IPS DF 19.7 (cell line): ENCODE measurements at places on chromosomes 2 and 18.

GRCh38 chr2:96340493-96341414 lies 5.2 kb downstream of the NCAPH start:
- no peak for DNase-seq

- DNase-seq, result no peak
Measured at GRCh38 chr2:213315168-213315876, 31.1 kb downstream of the SPAG16 start.

DNA sequence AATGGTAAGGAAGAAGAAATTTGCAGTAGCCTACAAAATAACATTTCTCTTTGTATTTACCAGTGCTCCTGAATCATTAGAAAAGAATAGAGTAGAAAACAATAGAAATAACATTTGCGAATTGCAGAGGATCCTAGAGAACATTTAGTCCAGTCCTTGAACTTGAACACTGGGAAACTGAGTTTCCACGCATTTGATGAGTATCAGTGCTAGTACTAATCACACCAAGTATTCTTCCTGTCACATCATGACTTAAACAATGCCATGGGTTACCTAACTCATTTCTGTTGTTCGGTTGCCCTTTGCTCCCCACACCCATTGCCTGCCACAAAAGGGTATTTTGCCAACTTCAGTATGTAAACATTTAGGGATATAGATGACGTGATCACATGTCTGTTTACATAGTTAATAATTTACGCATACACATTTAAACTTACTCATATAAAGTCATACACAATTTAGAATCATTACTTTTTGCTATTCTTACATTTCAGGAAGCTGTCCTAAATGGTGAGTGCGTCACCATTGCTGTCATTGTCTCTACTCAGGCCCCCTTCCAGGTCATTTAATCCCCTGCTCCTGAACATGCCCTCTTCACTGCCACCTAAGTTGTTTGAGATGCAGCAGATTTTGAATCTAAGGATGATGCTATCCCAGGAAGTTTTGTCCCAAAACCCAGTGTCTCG lies 42.3 kb downstream of the CRIM1 start:
- DNase-seq, result no peak

- DNase-seq, result no peak
Measured at GRCh38 chr2:188813857-188814256, 160.3 kb upstream of the COL3A1 start.

DNA sequence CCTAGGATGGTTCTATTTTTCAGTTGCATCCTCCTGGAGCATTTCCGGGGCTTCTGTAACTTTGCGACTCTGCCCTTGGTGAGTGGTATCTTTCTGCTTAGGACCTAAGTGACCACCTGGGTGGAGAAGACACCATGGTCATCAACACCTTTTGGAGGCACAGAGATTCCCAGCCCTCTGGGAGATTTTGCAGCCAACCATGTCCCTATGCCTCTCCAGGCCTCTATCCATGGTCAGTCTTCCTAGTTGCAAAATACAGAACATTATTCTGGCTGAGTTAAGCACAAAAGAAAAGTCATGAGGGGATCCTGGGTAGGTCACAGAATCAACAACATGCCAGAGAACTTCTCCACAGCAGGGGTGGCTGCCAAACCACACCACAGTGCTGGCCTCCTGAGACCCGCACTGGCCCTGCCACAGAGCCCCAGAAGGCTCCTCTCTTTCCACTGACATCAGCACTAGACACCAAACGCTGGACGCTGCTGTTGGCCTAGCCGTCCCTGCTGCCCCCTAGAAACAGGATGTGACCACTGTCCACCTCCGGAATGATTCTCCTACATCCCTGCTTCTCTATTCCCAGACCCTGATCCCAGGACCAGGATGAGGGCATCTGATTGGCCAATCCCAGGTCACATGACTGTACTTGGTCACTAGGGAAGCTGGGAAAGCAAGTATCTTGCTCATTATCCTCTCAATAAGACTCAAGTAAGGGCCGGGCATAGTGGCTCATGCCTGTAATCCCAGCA lies 47.7 kb downstream of the SMAD7 start:
- no peak for DNase-seq

- DNase-seq, result no peak
Measured at GRCh38 chr2:210309548-210310233, 5.3 kb downstream of the MYL1 start.

DNA sequence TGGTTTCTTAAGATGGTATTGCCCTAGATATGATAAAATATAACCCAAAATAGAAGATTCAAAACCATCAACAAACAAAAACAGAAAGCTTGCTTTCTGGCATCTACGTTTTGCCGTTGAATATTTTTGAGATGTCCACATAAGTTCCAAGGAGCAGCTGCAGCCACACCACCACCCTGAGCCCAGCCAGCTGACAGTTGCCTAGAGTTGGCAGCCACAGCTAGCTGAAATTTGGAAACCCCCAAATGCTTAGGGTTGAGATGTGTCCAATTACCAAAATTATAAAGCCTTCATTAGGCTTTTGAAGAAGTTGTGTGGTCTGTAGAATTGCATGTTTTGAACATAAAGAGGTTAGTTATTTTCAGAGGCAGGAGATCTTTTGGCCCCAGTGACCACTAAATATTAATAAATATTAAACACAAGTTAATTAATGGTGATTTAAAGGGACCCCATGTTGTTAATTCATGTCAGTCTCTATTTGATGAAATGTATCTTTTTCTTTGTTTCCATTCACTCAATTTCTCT lies 118.1 kb upstream of the DTNA start:
- no peak for DNase-seq

- DNase-seq, result no peak
Measured at GRCh38 chr2:217621391-217621801, 381.4 kb downstream of the TNS1 start.

DNA sequence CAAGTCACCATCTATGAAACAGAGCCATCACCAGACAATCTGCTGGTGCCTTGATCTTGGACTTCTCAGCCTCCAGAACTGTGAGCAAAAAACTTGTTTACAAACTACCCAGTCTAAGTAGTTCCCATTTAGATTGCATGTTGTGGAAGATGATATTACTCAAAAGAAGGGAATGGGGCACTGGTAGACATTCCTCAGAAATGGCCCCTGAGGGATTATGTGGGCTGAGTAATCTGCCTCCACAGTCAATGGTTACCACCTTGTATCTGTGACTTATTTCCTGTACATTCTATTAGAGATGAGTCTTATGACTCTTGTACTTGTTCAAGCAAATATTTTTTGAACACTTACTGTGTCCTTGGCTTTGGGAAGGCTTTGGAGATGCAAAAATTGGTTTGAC lies 160.4 kb downstream of the NUP35 start:
- no peak for DNase-seq
